ENCODE measurements at places on chromosomes 12 and 14.

DNA sequence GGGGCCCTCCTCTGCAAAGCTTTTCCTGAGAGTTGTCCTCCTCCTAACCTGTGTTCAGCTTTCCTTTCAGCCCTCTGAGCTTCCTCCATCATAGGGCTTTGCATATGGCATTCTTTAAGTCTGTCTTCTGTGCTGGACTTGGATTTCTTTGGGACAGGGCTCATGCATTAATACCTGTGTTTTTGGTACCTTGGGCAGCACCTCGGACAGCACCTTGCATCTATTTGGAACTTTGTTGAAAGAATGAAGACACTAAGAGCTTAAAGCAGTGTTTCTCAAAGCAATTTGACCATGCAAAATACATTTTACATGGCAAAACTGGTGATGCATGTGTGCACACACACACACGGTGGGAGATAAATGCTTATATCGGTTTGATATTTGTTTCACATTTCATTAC is 115.0 kb upstream of the SRRM4 start:
- DNase-seq, result no peak

DNA sequence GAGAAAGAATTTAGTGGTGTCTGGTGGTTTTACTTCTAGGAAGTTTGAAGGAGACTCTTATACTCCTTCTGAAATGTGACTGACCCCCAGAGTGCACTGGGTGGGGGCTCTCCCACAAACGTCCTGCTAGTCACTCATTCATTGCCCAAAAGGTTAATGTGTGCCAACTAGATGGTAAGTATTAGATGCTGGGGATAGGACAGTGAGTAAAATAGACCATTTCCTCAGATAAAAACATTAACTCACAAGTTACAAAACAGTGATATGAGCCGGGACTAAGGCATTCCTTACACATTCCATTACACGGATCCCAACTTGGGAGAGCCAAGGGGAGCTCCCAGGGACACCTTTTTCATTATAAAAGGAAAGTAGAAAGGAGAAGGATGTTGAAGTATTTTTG is 185.1 kb downstream of the ATXN7L3B start:
- DNase-seq, result no peak

DNA sequence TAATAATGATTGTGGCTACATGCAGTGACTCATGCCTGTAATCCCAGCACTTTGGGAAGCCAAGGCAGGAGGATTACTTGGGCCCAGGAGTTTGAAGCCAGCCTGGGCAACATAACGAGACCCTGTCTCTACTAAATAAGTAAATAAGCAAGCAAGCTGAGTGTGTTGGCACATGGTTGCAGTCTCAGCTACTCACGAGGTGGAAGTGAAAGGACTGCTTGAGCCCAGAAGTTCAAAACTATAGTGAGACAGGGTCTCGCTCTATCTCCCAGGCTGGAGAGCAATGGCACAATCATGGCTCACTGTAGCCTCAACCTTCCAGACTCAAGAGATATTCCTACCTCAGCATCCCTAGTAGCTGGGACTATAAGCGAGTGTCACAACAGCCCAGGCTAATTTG is 64.7 kb downstream of the RPS6KA5 start:
- DNase-seq, result no peak

DNA sequence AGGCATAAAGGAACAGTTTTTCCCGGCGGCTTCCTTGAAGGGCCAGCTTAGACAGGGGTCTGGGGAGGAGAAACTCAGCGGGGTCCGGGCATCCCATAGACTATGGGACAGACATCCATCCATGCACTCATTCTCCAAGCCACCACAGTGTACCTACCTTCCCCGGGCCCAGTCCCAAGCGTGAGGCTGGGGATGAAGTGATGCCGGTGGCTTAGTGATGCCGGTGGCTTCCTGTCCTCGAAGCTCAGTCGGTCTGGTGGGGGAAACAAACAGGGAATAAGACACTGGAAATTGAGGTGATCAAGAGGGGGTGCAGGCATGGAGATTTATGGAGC is 421 bp downstream of the RTL1 start:
- DNase-seq, result peak; percentile 0

DNA sequence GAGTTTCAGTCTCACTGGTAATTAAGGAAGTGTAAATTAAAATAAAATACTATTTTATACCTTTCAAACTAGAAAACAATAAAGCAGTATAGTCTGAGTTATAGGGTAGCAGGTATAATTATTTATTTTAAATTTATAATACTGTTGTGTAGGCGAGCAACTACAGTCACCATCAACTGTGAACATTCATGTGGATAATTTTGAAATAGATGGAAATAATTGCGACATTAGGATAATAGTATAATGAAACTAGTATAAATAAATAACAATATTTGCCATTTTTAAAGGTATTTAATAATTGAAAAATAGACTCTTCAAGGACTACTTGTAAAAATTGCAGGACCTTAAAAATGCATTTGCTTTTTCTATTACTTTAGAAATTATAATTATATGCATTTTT is 3.8 kb upstream of the DYRK4 start:
- no peak for DNase-seq

DNA sequence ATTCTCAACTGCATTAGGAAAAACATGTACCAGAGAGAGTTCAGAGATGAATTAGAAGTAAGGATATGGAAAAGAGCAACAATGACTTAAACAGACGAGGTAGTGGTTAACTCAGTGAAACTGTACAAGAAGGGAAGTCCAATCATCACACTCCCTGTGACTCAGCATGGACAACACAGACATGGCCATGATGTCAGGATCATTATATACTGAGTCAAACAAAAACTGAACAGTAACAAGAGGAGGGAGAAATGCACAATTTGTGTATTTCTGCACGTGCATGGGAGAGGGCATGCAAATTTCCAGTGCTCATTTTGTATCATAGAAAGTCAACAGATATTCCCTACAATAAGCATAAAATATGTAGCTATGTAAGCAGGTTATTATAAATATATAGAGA is 1037.8 kb downstream of the BCL11B start:
- no peak for DNase-seq

GRCh38 chr12:56385873-56386272 is 23.2 kb upstream of the APOF start:
- DNase-seq, result no peak

DNA sequence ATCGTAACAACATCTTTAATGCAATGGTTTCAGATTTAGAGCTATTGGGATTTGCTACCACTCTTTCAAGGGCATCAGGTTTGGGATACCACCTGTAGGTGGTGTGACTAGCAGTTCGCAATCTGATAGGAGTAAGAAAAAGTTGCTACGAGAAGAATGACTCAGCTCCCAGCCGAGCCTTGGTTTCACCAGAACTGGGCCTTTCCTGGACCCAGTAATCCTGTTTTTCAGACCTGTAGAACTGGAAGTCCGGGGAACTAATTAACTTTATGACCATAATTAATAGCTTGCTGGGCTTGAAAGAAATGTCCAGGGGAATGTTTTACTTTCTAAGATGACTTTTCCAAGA is 770 bp downstream of the ABHD4 start:
- DNase-seq, result peak; percentile 66

GRCh38 chr14:31208546-31209424 is 1.2 kb upstream of the HECTD1 start:
- DNase-seq, result no peak

GRCh38 chr12:61991661-61992060 is 268.5 kb upstream of the USP15 start:
- DNase-seq, result no peak
